Vagina (tissue), 2 donors: ENCODE measurements at places on chromosomes 12 and 14.

DNA sequence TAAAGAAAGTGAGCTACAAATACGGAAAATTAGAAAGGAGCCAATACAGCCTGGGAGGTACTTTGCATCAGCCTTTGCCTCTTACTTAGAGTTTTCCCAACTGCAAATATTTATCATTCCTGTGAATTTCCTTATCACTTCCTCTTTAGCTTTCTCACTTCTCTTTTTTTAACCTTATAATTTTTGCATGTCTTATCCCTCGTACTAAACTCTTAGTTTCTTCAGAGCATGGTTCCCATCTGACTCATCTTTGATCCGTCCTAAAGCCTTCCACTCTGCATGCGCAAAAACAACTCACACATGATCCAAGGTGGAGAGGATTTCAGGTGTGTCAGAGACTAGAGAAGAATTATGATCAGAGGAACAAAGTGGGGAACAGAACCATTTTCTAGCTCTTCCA, 9.6 kb upstream of the SNAPC1 start:
- DNase-seq = no peak

- DNase-seq = no peak
Measured at GRCh38 chr14:65986041-65986440, 500.1 kb upstream of the CCDC196 start.

- no peak for DNase-seq
Measured at GRCh38 chr12:128675576-128675975, 148.2 kb downstream of the SLC15A4 start.

GRCh38 chr14:86987966-86988365, 1005.0 kb downstream of the GALC start:
- no peak for DNase-seq

DNA sequence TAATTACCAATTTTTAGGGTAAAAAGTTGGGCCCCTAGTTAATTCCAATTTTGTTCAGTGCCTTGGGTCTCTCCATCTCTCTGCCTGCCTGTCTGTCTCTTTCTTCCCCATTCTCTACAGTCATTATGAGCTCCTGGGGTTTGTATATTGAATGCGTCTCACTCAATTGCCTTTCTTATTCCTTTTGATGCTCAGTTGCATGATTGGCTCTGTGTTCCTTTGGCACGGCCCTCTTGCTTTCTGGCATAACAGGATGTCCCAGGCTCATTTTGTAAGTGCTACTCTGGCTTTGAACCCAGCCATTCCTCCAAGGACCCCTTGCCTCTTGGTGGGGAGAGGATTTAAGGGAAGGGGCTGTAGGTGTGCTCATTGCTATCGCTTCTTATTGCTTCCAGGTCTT, 35.6 kb downstream of the ZNF664 start:
- no peak for DNase-seq

GRCh38 chr12:29131539-29131938, 17.5 kb upstream of the FAR2 start:
- no peak for DNase-seq

DNA sequence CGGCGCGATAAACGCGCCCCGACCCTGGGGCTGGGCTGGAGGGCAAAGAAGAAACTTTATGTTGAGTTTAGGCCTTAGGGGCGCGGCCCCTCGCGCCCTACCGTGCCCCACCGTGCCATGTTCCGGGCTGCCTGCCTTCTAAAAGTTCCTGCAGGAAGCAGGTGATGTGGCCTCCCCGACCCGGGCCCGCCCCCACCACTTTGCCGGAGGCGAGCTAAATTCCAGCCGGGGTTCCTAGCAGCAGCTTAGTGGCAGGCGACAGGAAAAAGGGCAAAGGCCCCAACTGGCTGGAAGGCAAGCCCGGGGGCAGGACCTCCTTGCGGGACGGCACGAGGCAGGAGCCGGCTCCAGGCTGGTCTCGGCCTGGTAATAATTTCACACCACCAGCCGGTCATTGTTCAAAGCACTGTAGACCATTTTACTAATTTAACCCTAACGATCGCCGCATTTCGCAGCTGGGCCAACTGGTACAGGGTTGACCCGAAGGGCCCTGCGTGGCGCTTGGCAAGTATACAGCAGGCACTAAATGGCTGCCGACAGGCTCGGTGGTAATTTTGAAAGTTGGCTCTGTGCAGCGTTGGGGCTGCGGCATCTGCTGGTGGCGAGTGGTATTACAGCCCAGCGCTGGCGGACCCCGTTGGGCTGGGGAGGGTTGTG, 895 bp upstream of the CCDC88C start:
- no peak for DNase-seq

- DNase-seq = no peak
Measured at GRCh38 chr12:101769865-101770264, 30.6 kb upstream of the SYCP3 start.

GRCh38 chr14:74619672-74620131, 7.7 kb upstream of the LTBP2 start:
- DNase-seq = no peak

GRCh38 chr12:24469089-24469488, 479.8 kb downstream of the BCAT1 start:
- no peak for DNase-seq

- no peak for DNase-seq
Measured at GRCh38 chr12:62763312-62763711, 171.6 kb downstream of the PPM1H start.
